Activated CD4-positive, alpha-beta T cell treated with anti-CD3 and anti-CD28 coated beads, Interleukin-2, amount 10 ng/mL, durations not matched to agents 24 days and 14 days (primary cell): ENCODE measurements at places on chromosomes 1 and 21. TPM values are rescaled to one million over a fixed set of nuclear protein-coding genes. Genes with fewer than 3 reads are reported as not detected.

Gene PLCH2
- total RNA-seq, result 2.2 and 2.8 TPM in 2 replicates

Gene GJA5
- not detected in 2 replicates for total RNA-seq

Gene BRINP3
- not detected in 2 replicates for total RNA-seq

Gene SYTL1
- total RNA-seq, result 29.7 and 29.8 TPM in 2 replicates

Gene CAMK2N1
- total RNA-seq, result 1.3 and 1.8 TPM in 2 replicates

Gene BSDC1
- 44.8 and 49.5 TPM in 2 replicates for total RNA-seq

Gene CYP4A11
- not detected in 2 replicates for total RNA-seq

Gene SPATA21
- total RNA-seq, result not detected in 2 replicates

Gene RNU1-2
- total RNA-seq, result 1,962 and 2,189 TPM in 2 replicates

Gene FCRL4
- total RNA-seq, result not detected in 2 replicates

Gene COL9A2
- 14.5 and 14.6 TPM in 2 replicates for total RNA-seq

Gene C8B
- not detected in 2 replicates for total RNA-seq

Gene IRF6
- total RNA-seq, result 0.07 TPM in 1 of 2 replicates, not detected in the other

Gene PLEKHN1
- 1.8 and 2.8 TPM in 2 replicates for total RNA-seq

Gene SEMA6C
- total RNA-seq, result 2.3 and 2.5 TPM in 2 replicates

Gene ADCY10
- total RNA-seq, result 0.09 and 0.19 TPM in 2 replicates

Gene LIN28A
- not detected in 2 replicates for total RNA-seq

Gene RGS18
- total RNA-seq, result 0.33 TPM in 1 of 2 replicates, not detected in the other

Gene POLR3C
- total RNA-seq, result 35.0 and 39.0 TPM in 2 replicates

Gene FCMR
- total RNA-seq, result 19.6 and 23.2 TPM in 2 replicates

Gene LRRC7
- 0.07 TPM in 1 of 2 replicates, not detected in the other for total RNA-seq

Gene PDC
- not detected in 2 replicates for total RNA-seq

Gene FCRL1
- not detected in 2 replicates for total RNA-seq

Gene RCSD1
- 74.7 and 81.0 TPM in 2 replicates for total RNA-seq

Gene FGR
- total RNA-seq, result 0.19 and 0.21 TPM in 2 replicates

Gene KDF1
- not detected in 2 replicates for total RNA-seq

Gene SH2D2A
- 277 and 282 TPM in 2 replicates for total RNA-seq

Gene SPATA6
- total RNA-seq, result 0.40 and 0.69 TPM in 2 replicates

Gene IL20
- not detected in 2 replicates for total RNA-seq

Gene CHIA
- total RNA-seq, result not detected in 2 replicates

Gene IARS2
- total RNA-seq, result 80.1 and 84.3 TPM in 2 replicates

Gene RAB25
- total RNA-seq, result not detected in 2 replicates

Gene LRRC3
- total RNA-seq, result 2.3 and 2.4 TPM in 2 replicates

Gene PBX1
- total RNA-seq, result not detected in 2 replicates

Gene KISS1
- total RNA-seq, result not detected in 2 replicates

Gene SYT11
- total RNA-seq, result 17.8 and 18.5 TPM in 2 replicates
